ENCODE measurements at places on chromosomes 6 and 20.
A peak's percentile ranks its signal among the peaks of the same experiment; 100 is the strongest.

- no peak for DNase-seq
Observed at GRCh38 chr6:108497883-108498282, 62.8 kb upstream of the FOXO3 start.

DNA sequence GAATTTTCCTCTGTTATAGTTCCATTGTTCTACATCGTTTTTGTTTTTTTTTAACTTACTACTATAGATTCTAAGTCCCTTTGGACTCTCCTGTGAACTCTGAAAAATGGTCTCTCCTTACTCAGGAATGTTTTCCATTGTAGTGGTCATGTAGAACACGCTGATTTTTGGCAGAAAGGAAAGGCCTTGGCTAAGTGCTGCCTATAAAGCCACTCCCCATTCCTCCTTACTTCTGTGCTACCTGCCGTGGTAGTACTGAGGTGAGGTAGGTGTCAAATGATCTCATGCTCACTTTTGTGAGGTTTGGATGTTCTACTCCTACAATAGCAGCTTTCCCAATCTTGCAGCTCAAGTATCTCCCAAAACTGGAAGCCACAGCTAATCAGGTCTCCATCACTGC, 270.7 kb downstream of the SLC35F1 start:
- no peak for DNase-seq

GRCh38 chr20:45890077-45890984, 677 bp downstream of the NEURL2 start:
- peak; percentile 39 for DNase-seq

DNA sequence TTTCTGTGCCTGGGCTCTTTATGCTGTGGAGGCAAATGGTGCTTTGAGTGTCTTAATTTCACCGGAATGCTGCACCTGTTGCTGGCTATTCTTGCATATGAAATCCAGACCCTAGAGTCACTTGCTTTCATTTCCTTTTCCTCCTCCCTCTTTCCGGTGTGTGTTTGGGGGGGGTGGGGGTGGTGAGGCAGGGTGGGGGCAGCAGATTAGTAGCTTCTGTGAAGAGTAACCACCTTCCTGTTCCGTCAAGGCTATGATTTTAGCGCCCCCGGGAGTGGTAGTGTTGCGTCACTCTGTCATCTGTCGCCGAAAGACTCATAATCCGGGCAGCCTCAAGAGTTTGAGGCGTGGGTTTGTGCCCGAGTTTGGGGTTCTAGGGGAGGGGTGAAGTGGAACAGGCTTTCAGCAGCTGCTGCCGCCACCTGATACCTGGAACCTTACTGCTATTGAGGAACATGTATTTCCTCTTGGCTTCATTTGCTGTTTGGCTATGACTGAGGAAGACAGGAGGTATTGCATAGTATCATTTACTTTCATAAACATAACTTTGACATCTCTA, 49.1 kb downstream of the UTRN start:
- no peak for DNase-seq

- DNase-seq: no peak
Observed at GRCh38 chr20:20820785-20821483, 108.5 kb upstream of the RALGAPA2 start.

DNA sequence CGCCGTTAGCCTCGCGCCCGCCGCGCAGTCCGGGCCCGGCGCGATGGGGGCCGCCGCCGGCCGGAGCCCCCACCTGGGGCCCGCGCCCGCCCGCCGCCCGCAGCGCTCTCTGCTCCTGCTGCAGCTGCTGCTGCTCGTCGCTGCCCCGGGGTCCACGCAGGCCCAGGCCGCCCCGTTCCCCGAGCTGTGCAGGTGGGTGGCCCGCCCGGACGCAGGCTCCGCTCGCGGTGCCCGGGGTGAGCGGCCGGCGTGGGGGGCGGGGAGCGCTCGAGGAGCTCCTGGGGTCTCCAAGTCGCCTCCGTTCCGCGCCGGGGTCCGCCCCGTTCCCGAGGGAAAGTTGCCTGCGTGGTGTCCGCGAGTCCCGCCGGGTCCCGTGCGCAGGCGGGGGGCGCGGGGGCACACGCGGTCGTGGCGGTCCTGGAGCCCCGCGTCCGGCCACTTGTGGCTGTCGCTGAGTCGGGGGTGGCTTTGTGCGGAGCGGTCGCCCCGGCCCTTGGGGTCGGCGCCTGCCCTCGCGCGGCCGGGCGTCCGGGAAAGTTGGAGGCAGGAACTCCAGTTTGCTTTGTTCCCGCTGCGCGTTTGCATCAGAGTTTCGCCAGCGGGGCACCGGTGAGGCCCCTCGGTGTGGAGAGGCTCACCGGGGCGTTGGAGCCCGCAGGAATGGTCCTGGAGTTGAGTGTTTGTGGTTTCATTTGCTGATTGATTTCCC, 476 bp downstream of the IGF2R start:
- no peak for DNase-seq

DNA sequence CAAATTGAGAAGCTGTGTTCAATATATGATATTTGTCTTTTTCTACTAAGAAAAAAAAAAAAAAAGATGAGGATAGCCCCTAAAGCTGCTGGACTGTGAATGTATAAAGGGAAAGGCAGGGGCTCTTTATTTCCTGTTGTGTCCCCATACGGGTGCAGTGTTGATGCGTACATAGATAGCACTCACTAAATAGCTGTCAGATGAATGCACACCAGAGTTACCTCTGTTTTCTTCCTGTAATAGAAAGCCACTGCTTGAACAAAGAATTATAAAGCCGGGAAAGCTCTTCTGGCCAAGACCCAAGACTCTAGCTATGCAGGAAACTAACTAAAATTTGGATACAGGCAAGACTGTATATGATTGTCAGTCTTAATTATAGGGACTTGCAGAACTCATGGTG, 260.0 kb downstream of the FARS2 start:
- DNase-seq: no peak

- DNase-seq: no peak
Observed at GRCh38 chr6:30740540-30740870, 2.0 kb downstream of the FLOT1 start.

DNA sequence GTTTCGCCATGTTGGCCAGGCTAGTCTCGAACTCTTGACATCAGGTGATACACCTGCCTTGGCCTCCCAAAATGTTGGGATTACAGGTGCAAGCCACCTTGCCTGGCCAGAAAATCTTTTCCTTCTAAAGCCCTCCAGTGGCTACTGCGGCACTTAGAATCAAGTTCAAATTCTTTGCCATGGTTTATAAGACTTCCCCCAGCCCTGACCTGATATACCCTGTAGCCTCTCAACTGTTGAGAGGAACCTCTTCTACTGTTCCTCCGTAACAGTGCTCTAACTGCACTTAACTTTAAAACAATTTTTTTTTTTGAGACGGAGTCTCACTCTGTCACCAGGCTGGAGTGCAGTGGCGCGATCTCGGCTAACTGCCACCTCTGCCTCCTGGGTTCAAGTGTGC, 235.6 kb downstream of the BCAS1 start:
- no peak for DNase-seq

DNA sequence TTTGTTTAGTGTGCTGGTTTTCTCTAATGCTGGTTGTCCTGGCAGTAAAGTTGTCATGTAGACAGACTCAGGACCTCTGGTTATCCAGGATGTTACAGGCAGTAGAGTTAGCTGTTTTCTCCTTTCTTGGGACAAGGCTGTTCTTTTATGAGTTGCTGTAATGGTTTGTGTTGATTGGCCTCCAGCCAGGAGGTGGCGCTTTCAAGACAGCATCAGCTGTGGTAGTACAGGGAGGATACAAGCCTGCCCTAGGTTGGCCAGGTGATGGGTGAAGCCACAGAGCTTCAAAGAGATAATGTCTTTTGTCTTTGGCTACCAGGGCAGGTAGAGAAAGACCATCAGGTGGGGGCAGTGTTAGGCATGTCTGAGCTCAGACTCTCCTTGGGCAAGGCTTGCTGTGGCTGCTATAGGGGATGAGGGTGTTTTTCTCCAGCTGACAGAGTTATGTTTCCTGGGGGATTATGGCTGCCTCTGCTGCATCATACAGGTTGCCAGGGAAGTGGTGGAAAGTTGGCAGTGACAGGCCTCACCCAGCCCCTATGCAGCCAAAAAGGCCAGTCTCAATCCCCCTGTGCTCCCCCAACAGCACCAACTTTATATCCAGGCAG, 127.2 kb upstream of the TAB2 start:
- peak; percentile 21 for DNase-seq

DNA sequence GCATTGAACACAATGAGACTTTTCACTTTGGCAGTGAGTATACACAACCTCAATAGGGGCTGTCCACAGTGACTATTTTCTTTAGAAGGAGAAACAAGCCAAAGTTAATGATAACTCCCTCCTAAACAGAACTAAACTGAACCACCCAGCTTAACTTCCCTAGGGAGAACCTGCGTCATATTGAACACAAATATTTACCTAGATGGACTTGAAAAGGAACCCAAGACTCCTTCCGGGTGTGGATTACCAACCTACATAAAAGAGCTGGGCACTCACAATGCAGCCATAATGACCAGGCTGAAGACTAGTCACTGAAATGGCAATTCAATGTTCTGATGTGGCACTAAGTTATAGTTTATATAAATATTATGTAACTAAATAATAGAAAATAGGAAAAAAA, 160.6 kb downstream of the IBTK start:
- DNase-seq: no peak

GRCh38 chr20:10946124-10946880, 272.5 kb upstream of the JAG1 start:
- DNase-seq: no peak
